ENCODE measurements at places on chromosomes 2 and 18.

- H3K27me3 ChIP-seq = no peaks in the 10 kb centered on the region
- DNase-seq = no peak
- H3K4me1 ChIP-seq = 0 out of 2 replicates have a peak, but pooled peaks cover 6% of the 10 kb centered on the region
- no peak overlapping the region for H3K27ac ChIP-seq
- H3K36me3 ChIP-seq = no peaks in the 10 kb centered on the region
Observed at GRCh38 chr2:197877038-197877437, 72.6 kb downstream of the PLCL1 start.

DNA sequence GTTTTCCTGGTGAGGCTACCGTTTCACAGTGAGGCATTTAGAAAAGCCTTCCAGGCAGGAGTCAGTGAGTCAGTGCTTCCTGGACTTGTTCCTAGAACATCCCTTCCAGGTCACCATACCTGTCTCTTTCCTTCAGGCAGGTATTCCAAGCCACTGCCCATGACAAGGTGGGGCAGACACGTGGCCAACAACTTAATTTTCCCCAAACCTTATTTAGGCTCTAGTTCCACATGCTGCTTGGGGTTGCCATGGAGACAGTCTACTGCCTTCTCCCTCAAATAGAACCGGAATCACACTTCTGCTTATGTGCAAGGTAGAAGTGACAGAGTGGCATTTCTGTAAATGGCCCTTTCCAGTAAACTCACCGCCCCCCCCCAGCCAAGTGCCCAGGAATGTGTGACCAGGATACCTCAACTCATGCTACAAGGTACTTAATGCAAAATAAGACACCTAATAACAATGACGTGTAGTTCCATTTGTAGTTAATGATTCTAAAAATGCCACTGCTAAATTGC, 258.3 kb downstream of the PRKCE start:
- no peak for DNase-seq
- no peaks in the 10 kb centered on the region for H3K27me3 ChIP-seq
- no peak overlapping the region for H3K4me3 ChIP-seq

GRCh38 chr18:34023471-34023870, 201.2 kb downstream of the NOL4 start:
- peak; percentile 46 for DNase-seq
- H3K4me3 ChIP-seq = no peak overlapping the region
- H3K36me3 ChIP-seq = no peaks in the 10 kb centered on the region
- H3K27me3 ChIP-seq = no peaks in the 10 kb centered on the region

GRCh38 chr18:70907673-70908072, 618.8 kb downstream of the SOCS6 start:
- H3K27ac ChIP-seq = no peak overlapping the region
- no peak overlapping the region for H3K4me3 ChIP-seq
- DNase-seq = peak; percentile 42
- no peaks in the 10 kb centered on the region for H3K27me3 ChIP-seq

DNA sequence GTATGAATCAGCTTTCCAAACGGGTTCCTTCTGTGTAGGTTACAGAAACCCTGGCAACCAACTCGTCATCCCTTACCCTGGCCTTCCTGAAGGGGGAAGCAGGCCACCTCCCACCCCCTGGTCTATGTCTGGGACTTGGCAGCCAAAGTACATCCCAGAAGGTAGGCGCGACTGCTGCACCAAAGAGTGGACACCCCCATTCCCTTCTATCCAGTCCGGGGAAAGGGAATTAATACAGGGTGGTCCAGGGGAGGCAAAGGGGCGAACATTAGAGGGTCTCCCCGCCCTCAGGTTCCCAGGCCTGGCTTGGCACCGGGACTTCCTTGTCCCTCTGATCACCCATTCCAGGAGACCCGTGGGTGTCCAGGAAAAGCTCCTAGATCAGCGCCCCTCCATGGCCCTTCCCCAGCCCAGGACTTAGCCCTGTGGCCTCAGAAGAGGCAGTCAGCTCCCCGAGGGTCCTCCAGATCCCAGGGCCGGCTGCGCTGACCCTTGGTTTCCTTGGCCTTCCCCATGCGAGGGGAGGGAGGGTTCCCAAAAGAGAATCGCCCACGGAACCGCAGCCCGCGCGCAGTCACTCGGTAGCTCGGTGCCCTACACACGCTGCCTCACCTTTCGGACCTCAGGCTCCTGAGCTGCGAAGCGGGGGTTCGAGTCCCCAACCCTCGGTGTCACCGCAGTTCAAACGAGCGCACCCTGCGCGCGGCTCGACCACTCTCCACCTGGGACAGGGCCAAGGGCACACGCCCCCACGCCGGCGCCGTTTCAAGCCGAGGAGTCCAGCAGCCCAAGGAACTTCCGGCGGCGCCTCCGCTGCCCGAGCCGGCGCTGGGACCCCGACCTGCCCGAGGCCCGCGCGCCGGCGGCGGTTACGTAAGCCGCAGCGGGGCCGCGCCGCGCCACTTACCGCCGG, at the start of gene PER2:
TSS of gene PER2 (minus strand) at position 874 of the 913 bp plus-strand sequence. CDS start 10,674 bp downstream, outside the sequence.
- H3K27me3 ChIP-seq = no peaks in the 10 kb centered on the region
- DNase-seq = peak; percentile 66
- H3K4me1 ChIP-seq = no peaks in the 10 kb centered on the region
- no peaks in the 10 kb centered on the region for H3K36me3 ChIP-seq
- no peak within 1 kb of the TSS for H3K27ac ChIP-seq
- peak within 1 kb of the TSS; percentile 85 for H3K4me3 ChIP-seq

DNA sequence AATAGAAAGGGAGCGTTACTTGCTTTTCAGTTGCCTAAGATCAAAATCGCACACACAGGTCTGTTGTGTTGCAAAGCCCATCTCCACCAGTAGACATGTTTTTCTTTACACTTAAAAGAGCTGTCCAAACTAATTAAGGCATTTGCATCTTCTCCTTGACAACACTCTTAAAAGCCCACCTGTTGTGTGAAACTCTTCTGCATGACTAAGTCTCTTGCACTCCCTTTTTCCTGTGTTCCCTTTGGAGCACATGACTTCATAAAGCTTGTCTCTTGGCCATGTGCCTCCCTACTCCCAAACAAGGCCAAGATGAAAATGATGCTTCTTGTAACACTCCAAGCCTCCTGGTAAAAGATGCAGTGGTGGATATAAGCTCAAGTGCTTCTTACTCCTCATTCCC, 26.1 kb downstream of the PID1 start:
- H3K4me3 ChIP-seq = no peak overlapping the region
- no peak for DNase-seq
- H3K36me3 ChIP-seq = peaks cover 8% of the 10 kb centered on the region

DNA sequence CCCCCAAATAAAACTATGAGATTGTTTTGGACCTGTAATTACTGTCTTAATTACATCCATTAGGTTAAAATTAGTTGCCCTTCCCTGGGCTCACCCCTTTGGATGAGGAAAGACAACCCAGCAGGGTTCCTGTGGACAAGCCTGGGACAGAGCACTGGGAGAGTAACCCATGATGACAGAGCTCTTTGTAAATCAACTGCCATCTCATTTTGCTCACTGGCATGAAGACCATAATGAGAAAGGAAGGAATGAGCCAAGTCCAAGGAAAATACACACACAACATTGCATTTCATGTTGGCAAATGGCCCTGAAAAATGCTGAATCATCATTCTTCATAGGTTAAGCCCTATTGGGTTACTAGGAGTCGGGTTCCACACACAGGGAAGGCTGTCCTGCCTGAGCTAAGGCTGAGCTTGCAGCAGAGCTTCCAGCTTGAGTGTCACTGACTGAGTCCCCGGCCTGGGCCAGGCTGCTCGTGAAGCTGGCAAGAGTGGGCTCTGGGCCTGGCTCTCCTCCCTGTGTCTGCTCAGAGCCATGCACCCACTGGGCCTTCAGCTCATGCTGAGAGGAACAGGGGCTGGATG, 94.1 kb upstream of the ACAA2 start:
- H3K4me1 ChIP-seq = peaks cover 3% of the 10 kb centered on the region
- DNase-seq = no peak
- peaks cover 14% of the 10 kb centered on the region for H3K36me3 ChIP-seq
- H3K27ac ChIP-seq = no peak overlapping the region

GRCh38 chr18:56173542-56174220, 464.7 kb downstream of the TXNL1 start:
- H3K4me1 ChIP-seq = no peaks in the 10 kb centered on the region
- no peak for DNase-seq
- no peak overlapping the region for H3K27ac ChIP-seq

DNA sequence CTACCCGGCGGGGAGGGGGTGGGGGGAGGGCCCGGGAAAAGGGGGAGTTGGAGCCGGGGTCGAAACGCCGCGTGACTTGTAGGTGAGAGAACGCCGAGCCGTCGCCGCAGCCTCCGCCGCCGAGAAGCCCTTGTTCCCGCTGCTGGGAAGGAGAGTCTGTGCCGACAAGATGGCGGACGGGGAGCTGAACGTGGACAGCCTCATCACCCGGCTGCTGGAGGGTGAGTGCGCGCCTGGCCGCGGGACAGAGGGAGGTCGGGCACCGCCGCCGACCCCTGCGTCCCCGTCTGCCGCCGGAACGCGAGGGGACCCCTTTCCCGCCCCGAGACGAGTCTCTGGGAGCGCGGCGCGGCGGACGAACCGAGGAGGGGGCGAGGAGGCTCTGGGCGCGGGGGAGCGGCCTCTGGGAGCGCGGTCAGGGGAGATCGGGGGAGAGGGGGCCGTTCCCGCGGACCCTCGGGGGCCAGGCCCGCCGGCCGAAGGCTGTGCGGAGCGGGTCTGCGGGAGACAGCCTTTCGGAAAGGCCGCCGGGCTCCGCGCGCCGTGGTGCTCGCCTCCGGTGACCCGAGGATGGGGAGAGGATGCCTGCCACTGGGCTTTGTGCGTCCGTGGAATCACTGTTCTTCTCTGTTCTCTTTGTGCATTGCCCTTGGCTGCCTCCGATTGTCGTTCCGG, 463 bp downstream of the PPP1CB start:
- no peak for DNase-seq
- no peak overlapping the region for H3K27ac ChIP-seq
- H3K27me3 ChIP-seq = no peaks in the 10 kb centered on the region
- no peaks in the 10 kb centered on the region for H3K4me1 ChIP-seq

DNA sequence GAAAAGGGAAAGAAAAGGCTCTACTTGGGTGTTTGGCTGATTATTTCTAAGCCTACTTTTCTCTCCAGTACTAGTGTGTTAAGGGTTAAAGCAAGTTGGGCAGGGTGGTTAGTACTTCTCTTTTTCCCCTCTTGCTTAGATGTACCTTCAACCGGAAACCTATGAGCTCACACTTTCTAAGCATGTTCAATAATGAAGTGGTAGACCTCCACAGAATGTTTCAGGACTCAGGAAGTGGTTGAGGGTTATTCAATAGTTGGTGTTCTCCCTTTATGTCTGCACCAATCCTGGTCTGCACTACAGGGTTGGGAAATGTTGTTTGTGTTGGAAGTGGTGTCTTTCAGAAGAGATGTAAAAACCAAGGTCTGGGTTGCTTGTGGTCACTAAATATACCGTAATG, 137.1 kb downstream of the ZEB2 start:
- no peaks in the 10 kb centered on the region for H3K36me3 ChIP-seq
- no peak for DNase-seq
- no peak overlapping the region for H3K4me3 ChIP-seq
- H3K27me3 ChIP-seq = no peaks in the 10 kb centered on the region

GRCh38 chr2:40161986-40162385, 289.9 kb downstream of the SLC8A1 start:
- no peaks in the 10 kb centered on the region for H3K27me3 ChIP-seq
- no peak overlapping the region for H3K27ac ChIP-seq
- H3K4me3 ChIP-seq = no peak overlapping the region
- DNase-seq = no peak

DNA sequence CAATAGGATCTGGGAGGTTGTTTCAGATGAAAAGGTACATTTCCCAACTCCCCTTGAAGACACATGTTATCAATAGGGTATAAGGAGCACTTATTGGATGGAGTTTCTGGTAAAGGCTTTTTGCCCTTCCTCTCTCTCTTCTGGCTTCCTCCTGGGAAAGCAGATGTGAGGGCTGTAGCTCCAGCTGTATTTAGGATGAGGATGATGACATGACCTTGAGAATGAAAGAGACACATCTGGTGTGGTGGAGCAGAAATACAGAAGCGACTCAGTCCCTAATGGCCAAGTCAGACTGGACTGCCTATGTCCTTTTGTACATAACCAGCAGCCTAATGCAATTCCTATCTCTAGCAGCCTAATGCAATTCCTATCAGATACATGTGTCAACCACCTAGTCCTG, 100.9 kb upstream of the NXPH2 start:
- no peak overlapping the region for H3K4me3 ChIP-seq
- no peak for DNase-seq
- H3K36me3 ChIP-seq = no peaks in the 10 kb centered on the region
- H3K27ac ChIP-seq = no peak overlapping the region
- H3K4me1 ChIP-seq = no peaks in the 10 kb centered on the region
- no peaks in the 10 kb centered on the region for H3K27me3 ChIP-seq

DNA sequence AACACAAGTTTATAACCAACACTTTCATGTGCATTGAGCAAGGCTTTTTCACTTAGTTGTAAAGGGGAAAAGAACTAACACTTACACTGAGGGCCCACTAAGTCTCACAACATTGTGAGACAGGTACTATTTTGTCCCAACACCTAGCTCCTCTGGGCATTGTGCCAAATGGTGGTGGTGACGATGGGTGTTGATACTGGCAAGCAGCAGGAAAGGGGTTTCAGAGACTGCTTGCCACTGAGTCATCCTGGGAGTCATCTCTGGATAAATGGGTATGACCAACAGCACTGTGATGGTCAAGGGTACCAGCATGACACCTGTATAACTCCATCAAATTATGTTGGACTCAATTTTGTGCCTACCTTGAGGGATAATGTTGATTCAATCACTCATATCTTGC, 138.8 kb upstream of the ITGA6 start:
- no peaks in the 10 kb centered on the region for H3K36me3 ChIP-seq
- no peak overlapping the region for H3K27ac ChIP-seq
- H3K4me1 ChIP-seq = peaks cover 15% of the 10 kb centered on the region
- no peaks in the 10 kb centered on the region for H3K27me3 ChIP-seq

DNA sequence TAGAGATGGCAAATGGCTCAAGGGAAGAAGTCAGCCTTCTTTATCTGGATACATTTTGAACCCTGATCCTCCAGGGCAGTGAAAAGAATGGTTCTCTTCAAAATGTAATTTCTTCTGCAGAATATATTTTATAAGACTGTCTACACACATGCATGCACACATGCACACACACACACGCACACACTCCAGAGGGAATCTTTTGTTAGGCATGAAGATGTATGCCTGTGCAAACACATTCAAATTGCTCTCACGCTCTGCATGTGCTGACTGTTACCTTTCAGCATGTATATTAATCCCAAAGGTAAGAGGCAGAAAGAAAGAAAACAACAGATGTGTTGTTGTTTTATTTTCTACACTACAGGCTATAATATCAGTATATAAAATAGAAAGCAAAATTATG, 43.2 kb downstream of the SLC5A7 start:
- H3K36me3 ChIP-seq = peaks cover 25% of the 10 kb centered on the region
- no peak for DNase-seq
- no peak overlapping the region for H3K27ac ChIP-seq

- no peaks in the 10 kb centered on the region for H3K4me1 ChIP-seq
- H3K4me3 ChIP-seq = no peak overlapping the region
- no peaks in the 10 kb centered on the region for H3K36me3 ChIP-seq
Observed at GRCh38 chr2:238967031-238967977, 119.4 kb downstream of the TWIST2 start.

DNA sequence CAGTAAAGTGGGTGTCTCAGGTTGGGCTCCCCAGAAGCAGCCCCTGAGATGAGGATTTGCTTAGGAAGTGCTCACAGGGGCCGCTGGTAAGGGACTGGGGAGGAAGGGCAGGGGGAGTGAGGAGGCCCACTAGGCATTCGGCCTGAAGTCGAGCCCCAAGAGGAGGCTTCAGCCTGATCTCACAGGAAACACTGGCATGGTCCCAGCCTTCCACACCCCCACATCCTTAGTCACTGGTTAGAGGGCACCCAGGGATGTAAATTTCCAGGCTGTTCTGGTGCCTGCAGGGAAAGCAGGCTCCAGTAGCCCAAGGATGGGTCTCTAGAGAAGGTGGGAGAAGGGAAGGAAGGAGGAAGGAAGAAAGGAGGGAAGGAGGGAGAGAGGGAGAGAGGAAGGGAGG, 22.4 kb upstream of the KCNK3 start:
- no peak for DNase-seq
- no peaks in the 10 kb centered on the region for H3K4me1 ChIP-seq
